Stimulated activated CD4-positive, alpha-beta T cell treated with anti-CD3 and anti-CD28 coated beads, Interleukin-2, amount 100 ng/mL, for 48 hours (primary cell): ENCODE measurements at places on chromosomes 1 and 21.

GRCh38 chr1:74523873-74524480, 11.6 kb upstream of the LRRC53 start:
- DNase-seq, result no peak

DNA sequence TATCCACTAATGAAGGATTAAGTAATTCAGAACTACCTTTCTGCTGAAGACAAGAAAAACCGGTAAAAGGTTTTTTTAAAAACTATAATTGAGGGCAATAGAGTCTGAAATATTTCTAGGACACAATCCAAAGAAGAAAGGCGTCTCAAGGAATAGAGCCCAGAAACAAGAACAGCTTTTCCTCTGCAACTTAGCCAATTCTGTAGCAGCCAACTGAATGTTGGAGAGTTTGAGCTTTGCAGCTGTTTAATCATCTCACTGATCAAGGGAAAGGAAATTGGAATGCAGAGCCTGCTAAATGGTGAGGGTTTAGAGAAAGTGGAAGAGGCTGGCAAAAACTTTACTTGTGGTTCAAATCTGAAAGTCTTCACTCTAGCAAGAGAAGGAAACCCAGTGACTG, 818.9 kb downstream of the KCNT2 start:
- no peak for DNase-seq

- DNase-seq, result no peak
These were observed 125.7 kb downstream of the FMN2 start for GRCh38 chr1:240217403-240217802.

GRCh38 chr1:212650228-212650627, 41.7 kb downstream of the ATF3 start:
- no peak for DNase-seq

DNA sequence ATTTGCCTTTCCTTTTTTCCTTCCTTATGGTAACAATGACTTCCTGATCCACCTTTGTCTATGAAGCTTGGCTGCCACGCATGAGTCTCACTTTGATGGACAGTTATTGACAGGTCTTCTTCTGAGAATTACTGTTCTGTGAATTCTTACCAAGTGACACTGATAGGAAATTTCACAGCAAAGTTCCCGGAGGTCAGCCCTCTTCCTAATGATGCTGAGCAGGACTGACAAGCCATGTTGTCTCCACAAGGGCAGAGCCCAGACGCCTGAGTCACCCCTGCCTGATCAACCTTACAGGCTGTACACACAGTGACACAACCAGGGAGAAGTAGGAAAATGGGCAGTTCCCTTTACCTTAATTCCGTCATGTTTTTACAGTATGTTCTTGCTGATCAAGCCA, 44.2 kb downstream of the ZC3H11B start:
- no peak for DNase-seq

- DNase-seq, result no peak
These were observed 104.8 kb downstream of the NPHP4 start for GRCh38 chr1:5887349-5887970.

DNA sequence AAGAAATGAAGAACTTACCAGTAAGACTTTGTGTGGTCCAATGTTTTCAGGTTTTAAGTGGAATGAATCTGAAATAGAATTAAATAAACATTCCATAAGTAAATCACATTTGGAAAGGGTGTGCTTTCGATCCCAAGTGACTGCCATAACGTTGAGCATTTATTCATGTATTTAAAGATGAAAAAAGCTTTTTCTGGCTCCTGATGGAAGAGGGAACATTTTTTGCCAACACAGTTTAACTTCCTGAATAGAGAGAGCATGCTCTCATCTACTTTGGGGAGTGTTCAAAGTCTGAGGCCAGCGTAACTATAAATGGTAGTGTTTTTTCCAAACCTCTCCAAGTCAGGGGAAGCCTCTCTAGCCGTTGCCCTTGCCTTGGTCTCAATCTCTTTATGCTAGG, 55.8 kb downstream of the GNG12 start:
- no peak for DNase-seq

GRCh38 chr1:171740356-171740863, 1.5 kb downstream of the VAMP4 start:
- DNase-seq, result no peak

- no peak for DNase-seq
These were observed 280.4 kb upstream of the C1orf105 start for GRCh38 chr1:172140072-172140471.

DNA sequence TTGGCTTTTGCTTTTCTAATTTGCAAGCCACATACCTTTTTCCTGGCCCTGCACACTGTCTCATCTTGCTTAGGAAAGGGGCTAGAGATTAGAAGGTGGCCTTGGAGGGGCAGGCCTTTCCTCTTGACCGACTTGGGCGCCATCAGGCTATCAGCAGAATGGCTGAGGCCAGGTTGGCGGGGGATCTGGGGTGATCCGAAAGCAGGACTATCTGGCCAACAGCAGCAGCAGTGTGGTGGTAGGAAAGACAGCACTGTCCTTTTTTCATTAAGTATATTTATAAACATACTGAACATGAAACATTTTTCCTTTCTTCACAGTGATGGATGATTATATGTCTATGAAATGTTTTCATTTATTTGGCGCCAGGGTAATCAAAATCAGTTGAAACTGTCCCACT, 23.5 kb upstream of the RUNX1 start:
- no peak for DNase-seq

GRCh38 chr1:26234644-26235370, 807 bp downstream of the CEP85 start:
- DNase-seq, result peak; percentile 14

DNA sequence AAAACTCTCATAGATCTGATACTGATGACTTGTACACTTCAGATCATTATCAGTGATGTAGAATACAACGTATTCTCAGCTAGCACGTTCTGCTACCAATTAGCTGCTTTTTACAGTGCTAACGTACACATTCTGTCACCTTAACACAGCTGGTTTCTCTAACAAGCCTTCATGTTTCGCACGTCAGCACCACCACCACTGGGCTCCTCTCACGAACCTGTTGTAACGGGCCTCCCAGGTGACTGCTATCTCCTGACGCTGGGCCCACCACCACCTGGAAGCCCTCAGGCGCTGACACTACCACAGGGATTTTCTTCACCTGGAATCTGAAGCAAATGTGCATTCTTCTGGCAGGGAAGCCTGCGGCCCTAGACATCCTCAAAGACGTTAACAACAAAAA, 19.8 kb downstream of the TOMM20 start:
- DNase-seq, result no peak

DNA sequence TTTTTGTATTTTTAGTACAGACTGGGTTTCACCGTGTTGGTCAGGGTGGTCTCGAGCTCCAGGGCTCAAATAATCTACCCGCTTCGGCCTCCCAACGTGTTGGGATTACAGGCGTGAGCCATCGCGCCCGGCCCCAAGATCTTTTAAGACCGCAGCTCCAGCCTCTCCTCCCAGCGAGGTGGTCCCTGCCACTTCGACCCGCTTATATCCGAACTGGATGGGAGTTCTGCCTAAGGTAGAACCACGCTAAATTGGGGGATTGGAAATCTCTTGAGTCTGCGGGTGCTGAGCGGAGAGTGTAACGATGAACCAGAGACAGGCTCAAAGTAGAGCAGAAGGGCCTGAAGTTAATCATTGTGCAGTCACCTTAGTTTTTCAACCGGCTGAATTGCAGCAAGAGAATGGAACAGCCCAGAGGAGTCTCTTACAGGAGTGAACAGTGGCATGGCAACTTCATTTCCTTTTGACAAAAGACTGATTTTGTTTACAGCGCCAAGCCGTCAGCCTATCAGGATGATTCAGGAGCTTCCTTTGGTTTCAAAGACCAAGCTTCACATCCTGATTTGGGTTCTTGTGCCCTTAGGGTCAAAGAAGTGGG, 726 bp upstream of the CYB5R1 start:
- no peak for DNase-seq

GRCh38 chr1:180563026-180563827, 4.5 kb downstream of the OVAAL start:
- no peak for DNase-seq

DNA sequence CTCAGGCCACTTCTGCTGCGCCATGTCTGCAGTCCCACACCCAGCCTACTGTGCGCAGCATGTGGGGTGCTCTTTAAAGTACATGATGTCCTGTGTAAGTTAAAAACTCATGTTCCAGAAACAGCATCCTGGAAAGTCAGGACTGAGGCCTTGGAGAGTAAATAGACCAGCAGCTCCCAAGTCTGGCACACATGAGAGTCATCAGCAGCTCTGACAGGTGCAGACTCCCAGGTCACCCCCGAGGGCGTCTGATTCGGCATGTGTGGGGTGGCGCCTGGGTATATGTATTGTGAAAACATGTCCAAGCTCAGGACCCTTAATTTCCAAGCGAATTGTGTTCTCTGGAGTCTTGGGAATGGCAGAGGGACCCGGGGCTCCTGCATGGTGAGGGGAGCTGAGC, 120.1 kb upstream of the RUNX3 start:
- no peak for DNase-seq

DNA sequence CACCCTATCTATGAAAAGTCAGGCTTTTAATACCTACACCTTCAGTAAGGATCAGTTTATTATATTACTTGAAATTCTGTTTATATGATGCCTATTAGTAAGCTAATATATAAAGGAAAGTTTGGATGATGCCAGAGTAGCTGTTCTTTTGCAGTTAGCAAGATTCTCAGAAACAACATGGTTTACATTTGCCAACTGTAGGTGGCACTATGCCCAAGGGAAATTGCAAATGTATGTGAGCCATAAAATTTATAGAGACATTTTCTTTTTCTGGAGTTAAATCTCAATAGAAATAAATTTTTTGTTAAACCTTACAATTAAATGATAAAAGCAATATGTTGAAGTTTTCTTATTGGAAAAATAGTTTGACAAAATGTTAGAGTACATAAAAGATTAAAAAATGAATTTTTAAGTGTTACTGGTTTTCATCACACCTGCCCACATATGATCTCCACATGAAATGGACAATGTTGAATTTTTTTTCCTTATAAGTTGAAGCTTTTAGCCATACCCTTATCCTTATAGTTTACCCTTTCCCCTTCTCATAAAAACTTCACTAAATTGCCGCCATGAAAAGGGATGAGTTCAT, 32.1 kb upstream of the EPHX4 start:
- peak; percentile 18 for DNase-seq

DNA sequence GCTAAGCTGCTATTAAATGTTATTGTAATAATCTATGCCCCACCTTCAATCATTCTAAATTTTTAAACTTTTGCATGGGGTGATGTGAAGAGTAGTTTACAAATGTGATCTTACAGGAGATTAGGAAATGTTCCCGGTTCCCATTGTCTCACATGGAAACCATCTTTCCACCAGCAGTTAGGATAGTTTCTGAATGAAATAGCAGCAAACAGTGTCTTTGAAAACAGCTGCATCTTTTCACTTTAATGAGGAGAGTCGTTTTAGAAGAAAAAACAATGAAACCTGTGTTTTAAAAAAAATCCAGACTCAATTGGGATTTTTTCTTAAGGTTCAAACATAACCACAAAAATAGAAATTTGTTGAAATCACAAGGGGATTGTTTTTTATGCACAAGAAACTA, 134.2 kb downstream of the TLR5 start:
- no peak for DNase-seq

DNA sequence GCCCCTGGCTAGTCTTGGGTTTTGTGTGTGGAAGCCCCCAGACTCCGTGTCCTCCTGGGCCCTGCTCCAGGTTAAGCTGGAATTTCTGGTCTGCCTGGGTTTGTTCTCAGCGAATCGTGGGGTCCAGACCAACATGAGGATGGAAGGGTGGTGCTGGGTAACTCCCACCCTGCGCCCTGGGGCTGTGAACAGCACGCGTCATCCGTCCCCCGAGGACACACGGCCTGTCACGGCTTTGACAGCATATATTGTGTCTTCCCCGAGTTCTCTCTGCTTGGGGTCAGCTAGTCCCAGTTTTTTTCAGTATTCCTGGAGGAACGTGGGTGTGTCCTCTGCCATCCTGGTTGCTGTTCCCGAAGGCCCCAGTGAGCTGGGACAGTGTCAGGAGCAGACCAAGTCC, 11.8 kb downstream of the GPR137B start:
- DNase-seq, result no peak

DNA sequence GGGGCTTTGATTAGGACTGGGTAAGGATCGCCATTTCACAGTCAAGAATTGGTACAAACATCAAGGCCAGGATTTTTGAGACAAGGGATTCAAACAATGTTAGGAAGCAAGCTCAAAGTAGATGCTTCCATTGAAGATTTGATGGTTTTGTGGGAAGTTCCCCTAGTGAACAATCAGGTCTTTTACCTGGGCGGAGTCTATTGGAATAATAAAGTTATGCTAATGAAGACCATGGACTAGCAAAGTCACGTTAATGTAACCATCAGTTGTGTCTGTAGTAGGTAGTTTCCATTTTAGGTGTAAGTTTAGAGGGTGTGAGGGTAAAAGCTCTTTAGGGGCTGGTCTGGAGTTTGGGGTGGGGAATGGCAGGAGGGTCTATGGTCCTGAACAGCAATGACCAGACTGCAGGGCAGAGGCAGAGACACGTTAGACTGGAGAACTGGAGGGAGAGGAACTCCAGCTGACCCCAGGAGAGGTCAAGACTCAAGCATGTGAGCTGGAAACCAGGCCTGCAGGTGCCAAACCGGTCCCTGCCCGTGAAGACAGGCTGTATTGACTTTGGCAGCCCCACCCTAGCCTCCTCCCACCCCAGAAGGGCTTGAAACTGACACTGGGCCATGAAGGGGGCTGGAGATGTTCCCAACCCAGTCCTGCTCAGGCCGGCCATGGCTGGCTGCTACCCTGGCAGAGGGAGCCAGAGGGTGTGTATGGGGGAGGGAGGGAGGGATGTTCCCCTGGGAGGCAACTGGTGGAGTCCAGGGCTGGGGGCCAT, 36.0 kb upstream of the GPR37L1 start:
- no peak for DNase-seq

- no peak for DNase-seq
These were observed 14.9 kb downstream of the TMEM35B start for GRCh38 chr1:34970220-34970735.
